T-helper 2 cell (primary cell): ENCODE measurements at places on chromosomes 5 and 9.

GRCh38 chr5:173907686-173908371 is 19.7 kb downstream of the CPEB4 start:
- no peak for DNase-seq

GRCh38 chr5:11853796-11854195 is 50.5 kb downstream of the CTNND2 start:
- no peak for DNase-seq

GRCh38 chr5:32869216-32869615 is 158.1 kb downstream of the NPR3 start:
- DNase-seq: no peak

- no peak for DNase-seq
These were observed 12.2 kb downstream of the IRF1 start for GRCh38 chr5:132478366-132478871.

DNA sequence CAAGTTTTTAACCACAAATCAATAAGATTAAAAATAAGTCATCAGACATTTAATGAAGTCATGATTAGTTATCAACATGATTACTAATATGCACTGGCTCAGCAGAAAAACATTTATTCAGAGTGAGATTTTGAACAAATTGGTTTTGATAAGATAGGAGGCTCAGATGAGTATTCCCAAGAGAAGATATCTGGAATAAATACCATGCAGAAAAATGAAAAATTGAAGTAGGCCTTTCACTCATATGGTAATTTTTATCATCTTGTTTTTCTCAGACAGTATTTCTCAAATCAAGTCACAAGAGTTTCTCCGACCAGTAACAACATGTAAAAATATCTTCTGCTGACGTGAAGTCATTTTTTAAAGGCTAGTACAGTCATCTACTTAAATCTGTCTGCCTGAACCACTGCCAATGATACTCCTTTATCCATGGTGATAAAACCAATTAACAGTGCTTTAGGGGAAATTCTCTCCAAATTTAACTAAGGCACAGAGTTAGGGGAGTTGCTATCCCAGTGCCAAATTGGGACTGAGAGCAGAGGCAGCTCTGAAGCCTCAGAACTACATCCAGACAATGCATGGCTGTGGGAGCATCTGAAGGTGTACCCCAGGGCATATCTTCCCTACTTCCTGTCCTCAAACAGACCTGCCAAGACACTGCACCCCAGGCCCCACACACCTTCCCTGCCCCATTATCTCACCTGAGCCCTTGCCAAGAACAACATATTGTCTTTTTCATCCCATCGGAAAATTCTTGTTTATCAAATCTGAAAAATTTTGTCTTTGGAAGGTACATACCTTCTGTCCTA is 105.5 kb upstream of the TSLP start:
- DNase-seq: no peak

GRCh38 chr5:100609594-100609993 is 74.4 kb downstream of the FAM174A start:
- no peak for DNase-seq
